HFFc6 (cell line): ENCODE measurements at places on chromosomes 3 and 15.
A peak's percentile ranks its signal among the peaks of the same experiment; 100 is the strongest.

- no peaks in the 10 kb centered on the region for H3K36me3 ChIP-seq
- no peak for DNase-seq
- H3K4me3 ChIP-seq: no peak overlapping the region
- H3K4me1 ChIP-seq: peaks cover 32% of the 10 kb centered on the region
These were observed 14.2 kb upstream of the MAPK6 start for GRCh38 chr15:52004806-52005205.

GRCh38 chr3:196274585-196274984 lies 12.9 kb downstream of the PCYT1A start:
- DNase-seq: no peak
- peaks cover 32% of the 10 kb centered on the region for H3K36me3 ChIP-seq
- no peak overlapping the region for H3K27ac ChIP-seq

GRCh38 chr3:81443457-81443782 lies 318.0 kb downstream of the GBE1 start:
- H3K27me3 ChIP-seq: no peaks in the 10 kb centered on the region
- H3K36me3 ChIP-seq: no peaks in the 10 kb centered on the region; the same call in 1 of the 2 replicates
- peak overlapping the region; percentile 79; the same call in 1 of the 2 replicates for H3K27ac ChIP-seq
- no peak for DNase-seq

DNA sequence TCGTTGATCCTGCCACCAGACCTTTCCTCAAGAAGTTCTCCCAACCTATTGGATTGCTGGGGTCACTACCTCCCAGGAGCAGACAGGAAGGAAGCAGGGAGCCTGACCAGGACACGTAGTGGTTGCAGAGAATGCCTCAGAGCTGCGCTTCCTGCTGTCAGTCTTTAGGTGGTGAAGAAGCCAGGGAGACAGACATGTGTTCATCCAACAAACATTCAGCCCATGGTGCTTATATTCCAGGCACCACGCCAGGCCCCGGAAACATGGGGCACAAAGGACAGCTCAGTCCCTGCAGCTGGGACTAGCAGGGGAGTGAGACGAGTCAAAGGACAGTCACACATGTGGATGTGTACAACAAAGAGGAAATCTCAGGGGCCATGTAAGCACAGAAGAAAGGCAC lies 26.0 kb upstream of the CORO2B start:
- H3K27me3 ChIP-seq: peaks cover 1% of the 10 kb centered on the region
- H3K27ac ChIP-seq: peak overlapping the region; percentile 45
- DNase-seq: peak; percentile 48
- H3K36me3 ChIP-seq: no peaks in the 10 kb centered on the region

DNA sequence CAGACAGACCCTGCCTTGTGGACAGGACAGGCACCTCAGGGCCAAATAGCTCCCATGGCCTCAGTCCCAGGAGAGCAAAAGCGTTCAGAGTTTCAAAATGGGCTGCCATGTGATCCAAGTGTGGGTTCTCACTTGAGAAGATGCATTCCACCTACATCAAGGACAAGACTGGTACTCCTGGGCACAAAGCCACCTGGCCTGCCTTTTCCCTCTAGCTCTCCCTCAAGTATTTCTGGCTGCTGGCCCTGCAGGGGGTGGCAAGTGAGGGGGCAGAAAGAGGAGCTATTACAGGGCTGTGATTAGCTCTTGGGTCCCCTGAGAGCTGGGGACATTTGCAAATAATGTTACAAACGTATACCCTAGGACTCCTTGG lies 6.5 kb upstream of the COL7A1 start:
- no peak overlapping the region for H3K27ac ChIP-seq
- no peak overlapping the region for H3K4me3 ChIP-seq
- H3K27me3 ChIP-seq: peaks cover 2% of the 10 kb centered on the region
- H3K4me1 ChIP-seq: peaks cover 45% of the 10 kb centered on the region

GRCh38 chr3:119350114-119350513 lies 55.9 kb downstream of the ARHGAP31 start:
- DNase-seq: no peak
- H3K27me3 ChIP-seq: no peaks in the 10 kb centered on the region
- H3K4me1 ChIP-seq: peaks cover 39% of the 10 kb centered on the region
- no peaks in the 10 kb centered on the region for H3K36me3 ChIP-seq
- no peak overlapping the region for H3K27ac ChIP-seq

DNA sequence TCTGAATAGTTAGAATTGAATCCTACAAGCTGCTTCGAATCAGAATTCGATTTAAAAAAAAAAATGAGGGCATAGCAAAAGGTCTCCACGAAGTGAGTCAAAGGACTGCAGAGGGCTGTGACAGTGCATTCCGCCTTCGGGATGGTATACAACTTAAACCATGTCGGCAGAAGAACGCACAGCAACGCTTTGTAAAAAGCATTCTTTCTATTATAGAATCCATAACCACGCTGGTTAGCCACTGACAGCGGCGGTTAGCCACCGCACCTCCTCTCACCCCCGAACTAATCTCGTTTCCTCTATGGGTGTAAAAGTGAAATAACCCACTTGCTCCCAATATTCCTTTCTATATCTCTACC lies 664 bp upstream of the PIK3CA start:
- peak; percentile 2 for DNase-seq
- no peaks in the 10 kb centered on the region for H3K36me3 ChIP-seq
- peaks cover 45% of the 10 kb centered on the region for H3K4me1 ChIP-seq
- no peak overlapping the region for H3K27ac ChIP-seq
- no peaks in the 10 kb centered on the region; the same call in 1 of the 2 replicates for H3K27me3 ChIP-seq
- no peak overlapping the region for H3K4me3 ChIP-seq

GRCh38 chr3:39350714-39351113 lies 21.2 kb downstream of the CCR8 start:
- peaks cover 9% of the 10 kb centered on the region; the same call in 1 of the 2 replicates for H3K27me3 ChIP-seq
- H3K4me3 ChIP-seq: no peak overlapping the region
- DNase-seq: no peak
- no peaks in the 10 kb centered on the region for H3K36me3 ChIP-seq
- H3K4me1 ChIP-seq: no peaks in the 10 kb centered on the region
- H3K27ac ChIP-seq: no peak overlapping the region

GRCh38 chr3:197889204-197889930 lies 60.6 kb upstream of the RPL35A start:
- H3K27ac ChIP-seq: no peak overlapping the region
- H3K4me3 ChIP-seq: no peak overlapping the region
- no peaks in the 10 kb centered on the region for H3K4me1 ChIP-seq

GRCh38 chr3:148962513-148962912 lies 28.8 kb upstream of the GYG1 start:
- no peak overlapping the region for H3K27ac ChIP-seq
- H3K4me1 ChIP-seq: no peaks in the 10 kb centered on the region; the same call in 1 of the 2 replicates
- H3K27me3 ChIP-seq: peaks cover 9% of the 10 kb centered on the region
- no peak overlapping the region for H3K4me3 ChIP-seq

DNA sequence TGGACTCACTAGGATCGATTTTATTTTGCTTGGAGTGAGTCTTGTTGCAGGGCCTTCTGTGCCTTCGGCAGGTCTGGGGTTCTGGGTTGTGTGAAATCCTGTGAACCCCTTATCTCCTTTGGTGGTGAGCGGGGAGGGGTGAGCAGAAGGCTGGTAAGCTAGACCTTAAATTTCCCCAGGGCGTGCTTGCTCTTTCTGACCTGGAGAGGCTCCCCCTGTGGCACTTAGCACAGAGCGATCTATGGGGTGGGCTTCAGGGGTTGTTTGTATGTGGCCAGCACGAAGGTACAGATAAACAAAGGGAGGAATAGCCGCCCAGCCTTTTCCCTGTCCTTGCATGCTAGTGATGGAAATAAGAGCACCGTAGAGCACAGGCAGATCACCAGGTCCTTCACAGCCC lies 11.8 kb downstream of the CACNA2D3 start:
- no peak overlapping the region for H3K27ac ChIP-seq
- H3K36me3 ChIP-seq: no peaks in the 10 kb centered on the region
- H3K4me3 ChIP-seq: no peak overlapping the region
- no peaks in the 10 kb centered on the region; the same call in 1 of the 2 replicates for H3K27me3 ChIP-seq
- DNase-seq: no peak
